NCI-H510A treated with DMSO at 0.1 percent for 48 hours (cell line): ENCODE measurements at places on chromosomes 16 and 17.

- no peak for DNase-seq
Measured at GRCh38 chr17:63824362-63824761, 2.9 kb upstream of the PSMC5 start.

- DNase-seq, result no peak
Measured at GRCh38 chr16:55682086-55682485, 26.3 kb downstream of the SLC6A2 start.

GRCh38 chr17:14352136-14352535 lies 51.3 kb downstream of the HS3ST3B1 start:
- DNase-seq, result no peak

DNA sequence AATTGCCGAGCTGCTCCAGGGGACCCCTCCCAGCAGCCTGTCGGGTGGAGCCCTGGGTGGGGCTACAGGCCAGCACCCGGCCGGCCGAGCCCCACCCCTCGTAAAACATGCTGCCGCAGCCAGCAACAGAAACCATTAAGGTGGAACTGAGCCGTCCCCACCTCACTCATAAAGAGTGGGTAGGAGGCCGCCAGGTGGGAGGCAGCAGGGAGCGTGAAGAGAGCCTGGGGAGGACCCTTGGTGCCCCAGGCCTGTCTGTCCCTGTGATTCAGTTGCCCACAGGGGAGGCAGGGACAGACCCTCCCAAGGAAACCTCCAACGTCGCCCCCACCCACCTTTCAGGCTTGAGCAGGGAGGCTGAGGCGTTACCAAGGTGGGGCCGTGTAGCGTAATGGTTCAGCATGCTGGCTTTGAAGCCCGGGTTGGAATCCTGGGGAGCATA lies 8.4 kb downstream of the FOXN1 start:
- no peak for DNase-seq

GRCh38 chr16:1225051-1225451 lies at the start of gene TPSG1:
TSS of gene TPSG1 (minus strand) at chr16:1225268. CDS start at chr16:1225252, 16 bp downstream.
- DNase-seq, result no peak

DNA sequence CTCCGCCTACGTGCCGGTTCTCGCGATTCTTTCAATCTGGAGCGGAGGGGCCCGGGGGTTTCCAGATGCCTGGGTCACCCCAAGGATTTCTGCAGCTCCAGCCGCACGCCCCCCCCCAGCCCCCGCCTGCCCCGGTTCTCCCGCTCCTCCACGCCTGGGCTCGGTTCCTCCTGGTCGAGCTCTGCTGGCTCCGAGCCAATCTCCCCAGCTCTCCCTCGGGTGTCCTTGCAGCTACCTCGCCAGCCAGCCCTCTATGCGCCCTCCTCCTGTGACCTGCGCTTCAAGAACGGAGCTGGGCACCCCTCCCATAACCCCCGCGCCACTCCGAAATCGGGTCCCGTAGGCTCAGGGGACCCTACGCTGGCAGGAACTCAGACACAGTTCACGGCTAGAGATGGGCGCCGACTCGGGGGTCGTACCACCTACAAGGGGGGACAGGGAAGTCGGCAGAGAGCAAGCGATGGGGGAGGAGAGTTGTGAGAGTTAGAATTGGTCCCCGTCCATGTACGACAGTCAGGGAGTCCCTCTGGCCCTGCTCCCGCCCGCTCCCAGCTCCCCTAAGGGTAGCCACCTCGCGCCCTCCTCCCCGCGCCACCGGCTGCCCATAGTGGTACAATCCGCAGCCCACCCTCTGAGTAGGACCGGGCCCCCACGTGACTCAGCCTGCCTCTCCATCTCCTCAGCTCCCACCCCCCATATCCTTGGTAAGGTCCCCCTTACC lies 961 bp downstream of the FGF11 start:
- DNase-seq, result peak; percentile 11

GRCh38 chr17:82489117-82489516 lies 30.4 kb upstream of the FOXK2 start:
- no peak for DNase-seq

- DNase-seq, result peak; percentile 9
Measured at GRCh38 chr17:49180303-49180702, 30.1 kb downstream of the GNGT2 start.
